ENCODE measurements at places on chromosomes 13 and 19.
A peak's percentile ranks its signal among the peaks of the same experiment; 100 is the strongest.

DNA sequence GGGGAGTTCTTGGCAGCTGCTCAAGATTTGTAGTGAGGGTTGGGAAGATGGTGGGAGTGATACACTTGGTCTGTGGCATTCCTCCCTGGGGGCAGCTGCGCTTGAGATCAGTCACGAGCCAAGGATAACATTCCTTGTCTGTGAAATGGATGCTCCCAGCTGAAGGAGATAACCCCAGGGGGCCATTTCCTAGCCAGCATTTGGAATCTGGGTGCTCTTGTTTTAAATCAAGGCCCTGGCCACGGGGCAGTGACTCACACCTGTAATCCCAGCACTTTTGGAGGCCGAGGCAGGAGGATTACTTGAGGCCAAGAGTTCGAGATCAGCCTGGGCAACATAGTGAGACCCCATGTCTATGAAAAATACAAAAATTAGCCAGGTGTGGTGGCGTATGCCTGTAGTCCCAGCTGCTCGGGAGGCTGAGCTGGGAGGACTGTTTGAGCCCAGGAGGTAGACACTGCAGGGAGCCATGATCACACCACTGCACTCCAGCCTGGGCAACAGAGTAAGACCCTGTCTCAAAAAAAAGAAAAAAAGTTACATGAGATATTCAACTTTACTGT lies 4.6 kb downstream of the PKN1 start:
- DNase-seq = no peak

DNA sequence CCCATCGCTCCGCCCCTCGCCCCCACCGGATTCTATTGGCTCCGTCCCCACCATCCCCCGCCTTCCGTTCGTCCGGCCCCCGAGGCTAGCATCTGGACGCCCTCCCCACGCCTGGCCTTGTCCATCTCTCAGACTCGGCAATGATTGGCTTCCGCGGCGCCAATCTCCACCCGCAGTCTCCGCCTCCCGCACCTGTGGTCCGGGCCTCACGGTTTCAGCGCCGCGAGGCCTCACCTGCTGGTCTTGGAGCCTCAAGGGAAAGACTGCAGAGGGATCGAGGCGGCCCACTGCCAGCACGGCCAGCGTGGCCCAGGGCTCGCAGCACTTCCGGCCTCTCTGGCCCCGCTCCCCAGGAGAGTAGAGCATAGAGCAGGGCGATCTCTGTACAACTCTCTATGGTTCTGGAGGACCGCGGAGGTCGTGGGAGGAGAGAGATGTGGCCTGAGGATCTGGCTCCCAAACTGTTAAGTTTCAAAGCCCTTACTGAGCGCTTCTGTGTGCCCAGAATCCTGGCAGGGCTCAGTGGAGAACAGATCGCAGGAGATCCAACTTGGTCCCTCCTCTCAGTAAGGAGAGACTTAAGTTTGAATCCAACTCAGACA lies at the start of gene ERCC1:
Gene ERCC1 (minus strand): TSS at position 329 of the 602 bp plus-strand sequence. CDS start 543 bp downstream, outside the sequence.
- DNase-seq = peak; percentile 92

DNA sequence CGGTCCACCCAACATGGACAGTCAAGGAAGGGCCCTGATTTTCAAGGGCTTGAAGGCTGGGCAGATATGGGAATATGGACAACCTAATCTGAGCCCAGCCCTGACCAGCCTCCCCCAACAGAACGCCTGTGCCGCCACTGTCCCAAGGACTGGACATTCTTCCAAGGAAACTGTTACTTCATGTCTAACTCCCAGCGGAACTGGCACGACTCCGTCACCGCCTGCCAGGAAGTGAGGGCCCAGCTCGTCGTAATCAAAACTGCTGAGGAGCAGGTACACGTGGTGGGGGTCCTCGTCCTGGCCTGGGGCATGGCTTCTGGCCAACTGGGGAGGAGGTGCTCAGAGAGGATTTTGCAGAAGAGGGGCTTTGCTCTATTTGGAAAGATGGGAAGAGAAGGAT lies 3.5 kb downstream of the CLEC4M start:
- no peak for DNase-seq

DNA sequence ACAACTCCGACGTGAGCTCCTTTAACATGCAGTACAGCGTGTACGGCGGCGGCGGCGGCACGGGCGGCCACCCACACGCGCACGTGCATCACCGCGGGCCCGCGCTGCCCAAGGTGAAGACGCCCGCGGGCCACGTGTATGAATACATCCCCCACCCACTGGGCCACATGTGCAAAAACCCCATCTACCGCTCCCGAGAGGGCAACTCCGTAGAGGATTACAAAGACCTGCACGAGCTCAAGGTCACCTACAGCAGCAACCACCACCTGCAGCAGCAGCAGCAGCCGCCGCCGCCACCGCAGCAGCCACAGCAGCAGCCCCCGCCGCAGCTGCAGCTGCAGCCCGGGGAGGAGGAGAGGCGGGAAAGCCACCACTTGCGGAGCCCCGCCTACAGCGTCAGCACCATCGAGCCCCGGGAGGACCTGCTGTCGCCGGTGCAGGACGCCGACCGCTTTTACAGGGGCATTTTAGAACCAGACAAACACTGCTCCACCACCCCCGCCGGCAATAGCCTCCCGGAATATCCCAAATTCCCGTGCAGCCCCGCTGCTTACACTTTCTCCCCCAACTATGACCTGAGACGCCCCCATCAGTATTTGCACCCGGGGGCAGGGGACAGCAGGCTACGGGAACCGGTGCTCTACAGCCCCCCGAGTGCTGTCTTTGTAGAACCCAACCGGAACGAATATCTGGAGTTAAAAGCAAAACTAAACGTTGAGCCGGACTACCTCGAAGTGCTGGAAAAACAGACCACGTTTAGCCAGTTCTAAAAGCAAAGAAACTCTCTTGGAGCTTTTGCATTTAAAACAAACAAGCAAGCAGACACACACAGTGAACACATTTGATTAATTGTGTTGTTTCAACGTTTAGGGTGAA lies 6.6 kb downstream of the SLITRK5 start:
- DNase-seq = no peak

DNA sequence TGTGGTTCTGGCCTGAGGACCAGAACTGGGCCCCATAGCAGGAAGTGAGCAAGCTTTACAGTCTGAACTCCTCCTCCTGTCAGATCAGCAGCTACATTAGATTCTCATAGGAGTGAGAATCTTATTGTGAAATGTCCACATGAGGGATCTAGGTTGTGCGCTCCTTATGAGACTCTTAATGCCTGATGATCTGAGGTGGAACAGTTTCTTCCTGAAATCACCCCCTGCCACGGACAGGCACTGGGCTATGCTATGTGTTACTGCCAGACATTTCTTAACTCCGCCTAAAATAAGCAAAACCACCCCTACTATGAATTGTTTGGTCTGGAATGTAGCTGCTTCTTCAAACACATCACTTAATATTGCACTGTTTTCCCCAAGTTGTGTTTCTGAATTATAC lies 4.6 kb downstream of the FBXL3 start:
- no peak for DNase-seq

GRCh38 chr19:6416658-6417405 lies 7.8 kb downstream of the KHSRP start:
- DNase-seq = no peak

- DNase-seq = no peak
Measured at GRCh38 chr19:46762245-46762890, 16.1 kb upstream of the STRN4 start.

DNA sequence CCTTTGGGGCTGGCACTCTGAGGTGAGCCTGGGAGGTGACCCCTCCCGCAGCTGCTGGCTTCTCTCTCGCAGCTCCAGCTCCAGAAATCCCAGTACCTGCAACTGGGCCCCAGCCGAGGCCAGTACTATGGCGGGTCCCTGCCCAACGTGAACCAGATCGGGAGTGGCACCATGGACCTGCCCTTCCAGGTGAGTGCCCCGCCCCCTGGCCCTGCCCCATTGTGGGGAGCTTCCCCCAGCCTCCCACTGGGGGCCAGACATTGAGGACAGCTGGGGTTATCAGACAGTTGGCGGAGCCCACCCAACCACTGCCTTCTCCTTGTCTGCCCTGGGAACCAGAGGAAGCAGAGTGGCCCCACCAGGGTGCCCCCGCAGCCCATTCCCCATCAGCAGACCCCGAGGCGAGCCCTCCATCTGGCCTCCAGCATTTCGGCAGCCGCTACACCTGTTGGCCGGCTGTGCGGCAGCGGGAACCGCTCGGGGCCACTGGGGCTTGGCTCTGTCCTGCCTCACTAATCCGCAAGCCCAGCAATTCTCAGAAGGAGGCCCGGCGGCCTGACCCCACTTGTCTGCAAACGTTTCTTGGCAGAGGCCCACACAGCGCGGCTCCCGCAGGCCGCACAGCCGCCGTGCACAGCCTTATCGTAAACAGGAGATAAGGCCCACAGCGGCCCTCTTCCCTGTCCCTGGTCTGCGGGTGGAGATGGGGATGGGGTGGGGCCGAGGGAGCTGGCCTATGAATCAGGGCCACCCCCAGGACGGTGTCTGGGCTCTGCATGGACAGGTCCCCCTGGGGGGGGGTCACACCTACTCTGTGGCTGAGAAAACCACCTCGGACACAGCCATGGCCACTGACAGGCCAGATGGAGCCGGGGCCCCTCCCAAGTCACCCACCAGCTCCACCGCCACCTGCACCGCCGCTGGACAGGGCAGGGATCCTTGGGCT lies 48.0 kb downstream of the COMP start:
- no peak for DNase-seq

DNA sequence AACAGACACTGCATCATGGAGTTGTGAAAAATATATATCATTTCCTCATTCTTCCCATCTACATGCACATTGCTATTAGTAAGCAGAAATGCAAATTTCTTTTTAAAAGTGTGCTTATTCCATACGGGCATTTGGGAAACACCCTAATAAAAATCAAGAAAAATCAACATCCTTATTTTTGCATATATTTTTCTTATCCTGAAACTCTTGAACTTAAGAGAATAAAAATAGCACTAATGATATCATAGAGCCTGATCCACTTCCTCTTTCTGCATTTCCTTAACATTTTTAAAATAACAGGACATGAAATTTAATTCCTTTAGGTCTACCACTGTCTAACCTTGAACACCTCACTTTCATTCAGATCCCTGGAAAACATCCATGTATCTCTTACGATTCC lies 123.3 kb downstream of the VWA8 start:
- DNase-seq = no peak

GRCh38 chr13:37230346-37230745 lies 124.9 kb upstream of the CSNK1A1L start:
- no peak for DNase-seq

- DNase-seq = no peak
Measured at GRCh38 chr13:40235160-40235796, 431.2 kb downstream of the FOXO1 start.

DNA sequence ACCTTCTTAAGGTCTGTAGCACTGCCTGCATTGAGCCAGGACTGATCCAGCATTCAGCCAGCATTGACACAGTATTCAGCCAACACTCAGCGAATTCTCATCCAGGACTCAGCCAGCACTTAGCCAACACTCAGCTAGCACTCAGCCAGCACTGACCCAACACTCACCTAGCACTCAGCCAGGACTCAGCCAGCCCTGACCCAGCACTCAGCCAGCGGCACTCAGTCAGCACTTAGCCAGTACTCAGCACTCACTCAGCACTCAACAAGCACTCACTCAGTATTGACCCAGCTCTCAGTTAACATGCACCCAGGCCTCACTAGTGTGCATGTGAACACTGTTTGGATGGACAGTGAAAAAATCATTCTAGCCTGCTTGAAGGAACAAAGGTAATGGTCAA lies 55.0 kb downstream of the TSHZ3 start:
- DNase-seq = no peak

GRCh38 chr13:20016649-20017364 lies 58.3 kb downstream of the ZMYM2 start:
- no peak for DNase-seq

DNA sequence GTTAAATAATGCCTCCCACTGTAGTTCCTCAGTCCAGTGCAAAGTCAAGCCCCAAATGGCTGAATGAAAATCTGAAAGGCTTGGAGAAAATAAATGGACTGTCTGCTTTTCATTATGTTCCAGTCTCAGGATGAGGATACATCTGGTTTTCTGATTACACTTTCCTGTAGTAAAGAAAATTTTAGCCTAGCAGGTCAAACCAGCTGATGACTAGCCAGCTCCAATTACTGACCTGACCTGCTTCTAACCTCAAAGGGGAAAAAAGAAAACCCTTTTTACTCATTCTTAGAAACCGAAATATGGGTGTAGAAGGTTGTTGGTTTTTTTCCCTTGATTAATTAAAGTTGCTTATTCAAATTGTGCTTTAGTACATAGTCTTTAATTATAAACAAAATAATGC lies 418.4 kb downstream of the EFNB2 start:
- no peak for DNase-seq

GRCh38 chr19:6718741-6719539 lies 1.5 kb downstream of the C3 start:
- DNase-seq = peak; percentile 40

DNA sequence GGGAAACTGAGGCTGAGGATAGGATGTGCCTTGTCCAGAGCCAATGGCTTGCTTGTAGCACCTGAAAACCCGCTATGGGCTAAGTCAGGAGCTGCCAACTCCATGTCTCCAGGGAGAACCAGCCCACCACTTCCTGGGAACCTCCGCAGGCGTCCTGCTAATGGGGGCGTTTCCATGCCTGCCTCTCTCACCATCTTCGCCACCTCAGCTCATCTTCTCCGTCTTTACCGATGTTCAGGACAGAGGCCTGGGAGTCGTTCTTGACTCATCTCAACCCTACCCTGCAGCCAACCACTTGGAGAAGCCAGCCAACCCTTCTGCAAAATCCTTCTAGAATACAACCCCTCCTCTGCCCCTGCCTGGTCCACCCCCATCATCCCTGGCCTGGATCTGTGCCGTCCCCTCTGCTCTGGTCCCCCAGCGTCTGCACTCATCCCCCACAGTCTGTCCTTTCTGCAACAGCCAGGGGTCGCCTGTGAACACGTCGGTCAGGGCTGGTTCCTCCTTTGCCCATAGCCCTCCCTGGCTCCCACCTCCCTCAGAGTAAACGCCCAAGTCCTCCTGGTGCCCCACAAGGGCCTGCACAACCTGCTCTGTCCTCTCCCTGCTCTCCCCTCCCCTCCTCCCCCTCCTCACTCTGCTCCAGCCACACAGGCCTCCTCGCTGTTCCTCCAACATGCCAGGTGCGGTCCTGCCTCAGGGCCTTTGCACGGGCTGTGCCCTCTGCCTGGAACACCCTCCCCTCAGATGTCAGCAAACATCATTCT lies 31.0 kb downstream of the PTPRS start:
- DNase-seq = no peak

- DNase-seq = no peak
Measured at GRCh38 chr19:7565332-7565731, 29.8 kb downstream of the PNPLA6 start.

DNA sequence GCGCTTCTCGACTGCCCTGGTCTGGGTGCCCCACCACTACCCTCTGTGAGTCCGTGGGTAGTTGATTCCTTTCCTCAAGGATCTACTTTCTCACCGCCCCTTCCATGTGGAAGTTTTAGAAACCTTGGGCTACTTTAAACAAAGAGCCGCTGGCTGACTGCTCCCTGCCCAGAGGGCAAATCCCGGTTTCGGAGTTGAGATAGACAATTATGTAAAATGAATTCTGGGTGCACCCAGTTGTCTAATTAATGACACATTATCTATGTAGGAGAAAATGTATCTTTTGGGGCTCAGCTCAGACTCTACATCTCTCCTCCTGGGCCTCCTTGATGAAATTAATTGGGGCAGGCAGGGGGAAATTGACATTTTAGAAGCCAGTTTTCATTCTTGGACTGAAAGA lies 305.4 kb downstream of the UQCRFS1 start:
- no peak for DNase-seq
